EH (cell line): ENCODE measurements at places on chromosomes 2 and 18.

DNA sequence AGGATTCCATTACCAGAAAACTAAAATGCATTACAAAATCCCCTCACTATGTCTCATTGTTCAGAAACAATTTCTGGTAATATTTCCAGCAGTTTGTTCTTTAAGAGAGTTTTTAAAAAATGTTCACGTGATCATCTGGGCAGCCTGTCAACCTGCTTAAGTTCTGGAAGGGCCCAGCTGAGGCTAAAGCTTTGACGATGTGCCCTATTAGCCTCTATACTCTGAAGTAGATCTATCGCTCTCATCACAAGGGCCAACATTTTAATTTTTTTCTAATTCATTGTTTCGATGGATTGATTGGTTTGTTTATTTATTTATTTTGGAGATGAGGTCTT lies 205.8 kb downstream of the PRKCE start:
- DNase-seq, result no peak

DNA sequence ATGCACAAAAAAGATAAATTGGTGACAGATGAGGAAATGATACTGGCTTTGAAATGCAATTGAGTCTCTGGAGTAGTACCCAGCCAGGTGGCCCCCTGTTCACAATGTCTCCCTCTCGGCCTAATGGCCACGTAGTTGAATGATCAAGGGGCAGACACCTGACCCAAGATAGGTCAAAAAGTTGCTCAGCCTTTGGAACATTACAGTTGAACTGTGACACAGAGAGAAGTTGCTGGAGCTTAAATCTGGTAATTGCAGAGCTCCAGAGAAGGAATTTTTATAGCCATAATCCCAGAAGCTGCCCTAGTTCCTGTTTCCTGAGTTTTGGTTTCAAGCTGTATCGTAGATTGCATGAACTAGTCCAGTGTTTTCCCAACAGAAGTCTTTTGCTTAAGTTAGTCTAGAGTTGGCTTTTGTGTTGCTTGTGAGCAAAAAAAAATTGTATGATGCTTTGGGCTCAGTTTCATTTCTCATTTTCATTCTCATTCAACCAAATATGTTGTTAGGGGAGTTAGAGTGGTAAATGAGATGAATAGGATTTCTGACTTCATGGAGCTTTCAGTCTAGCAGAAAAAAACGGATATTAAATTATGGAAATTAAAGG lies 117.9 kb downstream of the CSRNP3 start:
- no peak for DNase-seq

GRCh38 chr2:150567771-150568301 lies 80.4 kb upstream of the RND3 start:
- DNase-seq, result peak; percentile 76

GRCh38 chr18:40917056-40917455 lies 1038.0 kb upstream of the PIK3C3 start:
- DNase-seq, result peak; percentile 62

GRCh38 chr18:77316641-77317040 lies 67.0 kb downstream of the GALR1 start:
- no peak for DNase-seq

DNA sequence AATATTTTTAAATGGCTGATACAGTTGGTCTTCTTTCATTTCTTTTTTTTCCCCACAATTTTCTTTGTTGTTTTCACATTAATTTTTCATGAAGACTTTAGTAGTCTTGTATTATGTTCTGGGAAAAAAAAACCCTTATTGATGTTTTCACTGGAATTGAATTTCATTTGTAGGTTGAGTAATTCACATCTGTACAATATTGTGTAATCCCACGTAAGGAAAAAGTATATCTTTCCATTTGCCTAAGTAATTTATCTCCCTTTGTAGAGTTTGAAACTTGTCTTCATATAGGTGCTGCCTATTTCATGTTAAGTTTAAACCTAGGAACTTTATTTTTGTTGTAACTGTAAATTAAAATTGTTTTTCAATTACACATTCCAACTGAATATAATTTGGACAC lies 2.0 kb downstream of the DNAJC27 start:
- no peak for DNase-seq

GRCh38 chr18:22844190-22844589 lies 88.9 kb upstream of the RBBP8 start:
- DNase-seq, result no peak

- DNase-seq, result peak; percentile 64
These were observed 108.9 kb upstream of the KLF7 start for GRCh38 chr2:207274530-207275189.

DNA sequence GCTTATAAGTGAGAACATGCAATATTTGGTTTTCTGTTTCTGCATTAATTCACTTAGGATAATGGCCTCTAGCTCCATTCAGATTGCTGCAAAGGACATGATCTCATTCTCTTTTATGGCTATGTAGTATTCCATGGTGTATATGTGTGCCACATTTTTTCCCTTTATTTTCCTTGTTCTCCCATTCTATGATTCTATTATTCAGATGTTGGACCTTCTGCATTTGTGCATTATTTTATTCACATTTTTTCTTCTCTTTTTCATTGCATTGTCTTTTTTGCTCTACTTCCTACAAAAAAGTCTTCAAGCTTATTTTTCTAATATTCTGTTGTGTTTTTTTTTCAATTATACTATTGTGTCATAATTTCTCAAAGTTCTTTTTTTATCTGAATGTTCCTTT lies 11.1 kb upstream of the ANTXR1 start:
- no peak for DNase-seq

DNA sequence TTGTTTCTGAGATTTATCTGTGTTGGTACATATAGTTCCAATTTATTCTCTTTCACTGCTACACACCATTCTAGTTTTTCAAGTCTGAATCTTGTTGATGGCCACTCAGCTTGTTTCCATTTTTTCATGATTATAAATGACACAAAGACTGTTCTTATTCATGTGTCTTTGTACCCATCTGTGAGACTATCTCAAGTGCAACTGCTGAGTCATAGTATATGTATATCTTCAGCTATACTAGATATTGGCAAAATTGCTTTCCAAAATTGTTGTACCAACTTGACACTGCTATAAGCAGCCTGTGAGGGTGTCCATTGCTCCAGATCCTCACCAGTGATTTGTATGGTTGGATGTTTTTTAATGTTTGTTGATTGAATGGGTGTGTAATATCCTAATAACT lies 37.2 kb upstream of the RTN4 start:
- no peak for DNase-seq

DNA sequence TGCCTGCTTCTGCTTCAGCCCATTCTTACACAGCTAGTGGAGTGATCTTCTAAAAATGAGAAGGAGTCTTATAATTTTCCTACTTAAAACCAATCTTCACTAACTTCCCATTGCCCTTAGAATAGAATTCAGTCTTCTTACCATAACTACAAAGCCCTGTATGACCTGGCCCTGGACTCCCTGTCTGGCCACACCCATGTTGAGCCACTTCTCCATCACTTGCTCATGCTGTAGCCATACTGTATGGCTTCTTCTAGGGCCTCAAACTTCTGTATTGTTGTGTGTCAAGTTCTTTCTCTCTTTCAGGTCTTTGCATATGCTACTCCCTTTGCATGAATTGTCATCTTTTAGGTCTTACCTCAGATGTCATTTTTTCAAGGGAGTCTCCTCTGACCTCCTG lies 11.2 kb downstream of the DGUOK start:
- no peak for DNase-seq

- DNase-seq, result peak; percentile 93
These were observed 144.4 kb upstream of the ITGA6 start for GRCh38 chr2:172282944-172283343.

DNA sequence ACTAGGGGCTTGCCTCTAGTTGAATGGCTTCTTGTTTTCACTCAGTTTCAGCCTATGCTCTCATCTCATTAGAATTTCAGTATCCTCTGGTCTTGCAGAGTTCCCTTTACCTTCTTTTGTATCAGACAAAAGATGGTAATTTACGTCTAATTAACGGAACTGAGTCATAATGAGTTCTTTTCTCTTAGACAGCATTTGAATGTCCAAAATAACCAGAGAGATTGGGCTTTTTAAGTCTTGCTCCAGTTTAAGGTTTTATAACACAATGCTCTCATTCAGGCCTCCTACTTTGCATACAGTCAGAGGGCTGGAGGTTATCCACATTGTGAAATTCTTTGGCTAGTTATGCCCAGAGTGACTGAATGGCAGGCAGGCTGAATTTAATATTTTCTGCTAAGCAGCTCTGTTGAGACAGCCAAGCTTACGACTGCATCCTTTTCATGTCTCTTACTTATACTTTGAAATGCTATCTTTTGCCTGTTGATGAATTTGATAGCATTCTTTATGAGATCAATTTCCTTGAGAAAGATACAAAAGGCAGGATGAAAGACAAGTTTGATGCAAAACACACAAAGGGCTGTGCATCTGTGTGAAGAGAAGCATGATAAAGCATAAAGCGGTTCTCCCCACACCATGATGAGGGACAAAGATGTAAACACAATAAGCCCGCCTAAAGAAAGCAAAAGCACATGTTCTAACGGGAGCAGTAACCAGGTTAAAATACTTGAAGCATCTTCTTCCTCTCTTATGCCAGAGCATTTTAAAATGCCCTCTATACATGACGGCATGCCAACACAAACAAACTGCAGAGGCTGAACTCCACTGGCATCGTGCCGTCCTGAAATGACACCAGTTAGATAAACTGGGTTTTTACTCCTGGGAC lies 90.0 kb downstream of the CDH2 start:
- DNase-seq, result peak; percentile 63

GRCh38 chr2:42067521-42067920 lies 19.7 kb downstream of the PKDCC start:
- no peak for DNase-seq

- DNase-seq, result peak; percentile 54
These were observed 34.9 kb downstream of the SMAD7 start for GRCh38 chr18:48915626-48916425.

GRCh38 chr2:119119076-119119785 lies 39.3 kb downstream of the C1QL2 start:
- no peak for DNase-seq

GRCh38 chr2:211093743-211094303 lies 537.4 kb downstream of the CPS1 start:
- DNase-seq, result no peak

GRCh38 chr18:9091066-9091476 lies 11.4 kb upstream of the NDUFV2 start:
- DNase-seq, result no peak

DNA sequence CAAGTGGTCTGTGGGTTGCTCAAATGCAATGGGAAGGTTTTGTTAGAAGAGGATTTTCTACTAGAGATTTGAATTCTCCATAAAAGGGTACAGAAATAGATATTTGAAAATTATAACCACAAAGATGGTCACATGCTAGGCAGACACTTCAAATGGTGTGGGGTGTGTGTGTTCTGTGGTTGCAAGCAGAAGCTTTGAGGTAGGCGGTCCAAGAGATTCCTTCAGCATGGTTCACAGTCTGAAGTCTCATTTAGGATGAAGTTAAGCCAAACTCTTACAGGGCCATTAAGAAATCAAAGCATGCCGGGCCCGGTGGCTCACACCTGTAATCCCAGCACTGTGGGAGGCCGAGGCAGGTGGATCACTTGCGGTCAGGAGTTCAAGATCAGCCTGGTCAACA lies 38.3 kb upstream of the RMDN2 start:
- peak; percentile 74 for DNase-seq

DNA sequence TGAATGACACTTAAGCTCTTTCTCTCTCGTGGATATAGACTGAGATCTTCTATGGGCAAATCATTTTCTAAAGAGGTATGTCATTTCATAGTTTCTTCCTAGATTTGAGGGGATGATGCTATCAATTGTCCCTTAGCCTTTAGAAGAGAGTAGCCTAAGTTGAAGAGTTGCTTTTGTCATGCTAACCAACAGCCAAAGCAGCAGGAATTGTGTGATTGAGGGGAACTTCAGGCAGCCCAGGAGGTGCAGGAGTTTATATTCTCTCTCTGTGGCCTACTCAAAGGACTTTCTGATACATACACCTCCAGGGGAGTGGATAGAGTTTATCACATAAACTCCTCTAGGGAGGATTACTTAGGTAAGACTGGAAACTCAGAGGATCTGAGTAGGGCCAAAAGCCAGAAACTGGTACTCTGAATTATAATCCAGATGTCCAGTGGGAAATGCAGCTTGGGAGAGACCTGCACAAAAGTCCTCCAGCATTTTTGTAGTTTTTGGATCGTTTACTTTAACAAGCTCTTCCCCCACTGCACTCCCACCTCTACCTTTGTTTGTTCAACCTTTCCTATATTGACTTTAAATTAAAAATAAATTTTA lies 150.7 kb upstream of the CCDC68 start:
- no peak for DNase-seq

DNA sequence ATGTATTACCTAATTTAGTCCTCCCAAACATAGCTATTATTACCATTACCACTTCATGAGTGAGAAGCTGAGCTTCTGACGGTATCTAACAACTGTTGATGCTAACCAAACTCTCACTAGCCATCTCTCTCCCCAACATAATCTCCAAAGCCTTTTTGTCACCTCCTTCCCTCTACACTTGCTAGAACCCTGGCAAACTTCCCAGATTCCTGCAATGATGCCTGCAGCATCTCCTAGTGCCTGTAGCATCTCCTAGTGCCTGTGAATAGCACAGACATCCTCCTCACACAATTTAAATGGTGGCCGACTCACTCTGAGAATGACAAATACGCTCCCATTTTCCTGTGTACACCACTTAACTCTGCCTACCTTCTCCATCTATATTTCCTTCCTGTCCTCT lies 126.7 kb downstream of the STK39 start:
- DNase-seq, result peak; percentile 41

DNA sequence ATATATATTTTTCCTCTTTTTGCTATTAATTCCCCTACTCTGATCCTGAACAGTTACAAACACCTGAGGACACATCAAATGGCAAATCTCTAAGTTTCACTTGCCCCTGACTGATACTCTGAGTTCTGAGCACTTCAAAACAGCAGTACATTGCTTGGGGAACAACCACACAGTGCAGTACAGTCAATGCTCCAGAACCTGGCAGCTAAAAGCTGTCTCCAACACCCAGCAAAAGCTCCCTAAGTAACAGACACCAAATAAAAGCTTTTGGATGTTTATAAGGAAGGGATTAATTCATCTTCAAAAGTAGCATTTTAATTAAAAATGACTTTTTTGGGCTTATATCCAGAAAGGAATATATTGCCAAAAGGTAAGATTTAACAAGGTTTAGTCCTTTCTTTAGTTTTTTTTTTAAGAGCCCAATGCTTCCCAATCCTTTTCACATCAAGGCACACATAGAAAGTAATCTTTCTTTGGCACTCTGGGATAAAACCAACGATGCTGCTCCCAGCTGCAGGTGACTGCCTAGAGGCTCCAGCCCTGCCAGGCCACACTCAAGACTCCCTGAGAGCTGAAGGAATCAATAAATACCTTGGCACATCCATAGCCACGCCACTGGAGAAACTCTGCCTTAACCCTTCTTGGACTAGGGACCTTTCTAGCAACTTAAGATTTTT lies 164.9 kb upstream of the ZFP36L2 start:
- DNase-seq, result no peak

DNA sequence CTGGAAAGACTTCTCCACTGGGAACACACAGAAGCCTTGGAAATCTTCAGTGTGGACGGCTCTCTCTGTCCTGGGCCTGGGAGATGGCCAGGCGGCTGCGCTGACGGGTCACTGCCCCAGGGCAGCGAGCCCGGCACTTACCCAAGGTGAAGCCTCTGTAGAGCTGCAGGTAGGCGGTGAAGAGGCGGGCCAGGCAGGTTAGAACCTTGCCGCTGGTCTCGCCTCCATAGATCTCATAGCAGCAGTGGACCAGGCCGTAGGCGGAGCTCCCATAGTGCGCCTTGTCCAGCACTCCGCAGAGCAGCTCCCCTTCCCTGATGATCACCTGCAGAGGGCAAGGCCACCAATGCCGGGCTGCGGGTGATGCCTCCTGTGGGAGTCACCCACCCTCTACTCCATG lies 53.0 kb downstream of the POLR1A start:
- no peak for DNase-seq

GRCh38 chr2:241193271-241193670 lies 4.8 kb downstream of the ANO7 start:
- no peak for DNase-seq

GRCh38 chr2:125386074-125386473 lies 1269.9 kb upstream of the GYPC start:
- DNase-seq, result no peak
